Muscle of leg (tissue), 16 donors: ENCODE measurements at places on chromosomes 11 and 22. TPM values are rescaled to one million over a fixed set of nuclear protein-coding genes. Genes with fewer than 3 reads are reported as not detected.

The MEI1 gene
- total RNA-seq: 0.62 TPM

The CABP4 gene
- total RNA-seq: 0.66 TPM

The DEPDC7 gene
- total RNA-seq: 13.3 TPM

The GLYATL1B gene
- not detected for total RNA-seq

The WNT11 gene
- total RNA-seq: 24.8 TPM

DNA sequence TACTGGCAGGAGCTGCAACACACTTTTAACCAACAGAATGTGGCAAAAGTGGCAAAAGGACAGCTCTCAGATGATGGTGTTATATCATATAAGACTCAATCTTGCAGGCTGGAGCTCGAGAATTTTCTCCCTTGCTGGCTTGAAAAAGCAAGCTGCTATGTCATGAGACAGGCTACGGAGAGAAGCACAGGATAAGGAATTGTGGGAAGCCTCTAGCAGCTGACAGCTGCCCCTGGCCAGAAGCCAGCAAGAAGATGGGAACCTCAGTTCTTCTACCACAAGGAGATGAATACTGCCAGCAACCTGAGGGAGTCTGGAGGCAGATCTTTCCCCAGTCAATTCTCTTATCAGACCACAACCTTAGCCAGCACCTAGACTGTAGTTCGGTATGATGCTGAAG is 24.6 kb downstream of the FXYD6 start:
- H3K27ac ChIP-seq: peak overlapping the region; percentile 89
- peaks cover 3% of the 10 kb centered on the region for H3K36me3 ChIP-seq
- DNase-seq: peak; percentile 85

GRCh38 chr11:21625982-21626381 is 566.9 kb upstream of the ANO5 start:
- no peaks in the 10 kb centered on the region for H3K27me3 ChIP-seq
- H3K27ac ChIP-seq: no peak overlapping the region
- no peaks in the 10 kb centered on the region for H3K4me1 ChIP-seq
- no peak for DNase-seq
- no peak overlapping the region for H3K4me3 ChIP-seq
- H3K36me3 ChIP-seq: no peaks in the 10 kb centered on the region

DNA sequence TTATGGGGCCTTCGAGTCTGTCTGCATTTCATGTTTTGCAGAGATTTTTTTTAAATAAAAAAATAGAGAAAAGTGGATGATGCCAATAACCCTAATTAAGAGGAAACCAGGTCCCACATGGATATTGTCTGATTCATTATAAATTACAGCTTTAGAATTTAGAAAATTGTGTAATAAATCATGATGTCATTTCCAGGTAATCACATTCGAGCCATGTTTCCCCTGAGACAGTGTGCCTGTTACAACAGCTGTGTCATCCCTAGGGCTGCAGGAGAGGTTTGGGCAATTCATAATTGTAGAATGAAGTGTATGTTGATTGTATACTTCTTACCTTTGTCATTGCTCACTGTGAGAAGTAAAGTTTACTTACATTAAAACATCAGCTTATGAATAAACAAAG is 38.3 kb downstream of the NCAM1 start:
- DNase-seq: no peak
- H3K27me3 ChIP-seq: no peaks in the 10 kb centered on the region

- H3K4me3 ChIP-seq: no peak overlapping the region
- H3K4me1 ChIP-seq: peaks cover 11% of the 10 kb centered on the region
- no peaks in the 10 kb centered on the region for H3K36me3 ChIP-seq
These were observed 3.7 kb upstream of the PACSIN2 start for GRCh38 chr22:43018615-43019014.

GRCh38 chr11:34425360-34425759 is 13.4 kb upstream of the CAT start:
- no peaks in the 10 kb centered on the region for H3K4me1 ChIP-seq
- H3K27ac ChIP-seq: no peak overlapping the region
- H3K36me3 ChIP-seq: no peaks in the 10 kb centered on the region
- no peak for DNase-seq
- H3K27me3 ChIP-seq: no peaks in the 10 kb centered on the region

GRCh38 chr11:57111619-57112018 is 70.1 kb upstream of the LRRC55 start:
- H3K27me3 ChIP-seq: no peaks in the 10 kb centered on the region
- peak; percentile 48 for DNase-seq
- H3K4me1 ChIP-seq: no peaks in the 10 kb centered on the region
- H3K36me3 ChIP-seq: no peaks in the 10 kb centered on the region

DNA sequence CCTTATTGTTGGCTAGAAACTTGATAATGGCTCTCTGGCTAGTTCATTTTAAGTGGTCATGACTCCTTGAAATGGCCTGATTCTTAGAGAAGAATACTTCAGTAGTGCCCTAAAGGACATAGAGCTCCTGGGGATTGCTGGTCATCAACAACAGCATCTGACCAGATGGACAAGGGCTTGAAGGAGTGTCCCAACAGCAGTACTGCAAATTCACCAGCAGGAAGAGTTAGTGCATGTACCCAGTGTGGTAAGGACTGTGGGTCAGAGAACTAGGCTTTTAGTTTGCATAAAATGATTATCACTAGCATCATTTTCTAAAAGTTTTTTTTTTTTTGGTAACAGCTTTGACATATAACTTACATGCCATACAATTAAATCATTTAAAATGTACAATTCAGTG is 39.5 kb upstream of the CUL5 start:
- no peak overlapping the region for H3K4me3 ChIP-seq
- no peaks in the 10 kb centered on the region for H3K4me1 ChIP-seq
- H3K27me3 ChIP-seq: no peaks in the 10 kb centered on the region
- H3K27ac ChIP-seq: no peak overlapping the region
- no peaks in the 10 kb centered on the region for H3K36me3 ChIP-seq
- DNase-seq: no peak

GRCh38 chr11:116057000-116057399 is 552.8 kb upstream of the CADM1 start:
- H3K36me3 ChIP-seq: no peaks in the 10 kb centered on the region
- H3K27me3 ChIP-seq: peaks cover 9% of the 10 kb centered on the region
- H3K4me1 ChIP-seq: no peaks in the 10 kb centered on the region
- no peak overlapping the region for H3K4me3 ChIP-seq

GRCh38 chr11:61162092-61162941 is 1.1 kb upstream of the VPS37C start:
- H3K36me3 ChIP-seq: peaks cover 2% of the 10 kb centered on the region
- H3K27me3 ChIP-seq: no peaks in the 10 kb centered on the region
- peak overlapping the region; percentile 86 for H3K27ac ChIP-seq
- H3K4me1 ChIP-seq: peaks cover 18% of the 10 kb centered on the region
- peak overlapping the region; percentile 64 for H3K4me3 ChIP-seq
- peak; percentile 54 for DNase-seq
